G401 (cell line): ENCODE measurements at places on chromosomes 6 and 20. TPM values are rescaled to one million over a fixed set of nuclear protein-coding genes. Genes with fewer than 3 reads are reported as not detected.

GRCh38 chr6:111952274-111952673, 79.0 kb upstream of the FYN start:
- no peak for DNase-seq

GRCh38 chr6:152750694-152751093, at the start of gene VIP:
TSS of gene VIP (plus strand) at chr6:152750797. CDS start at chr6:152752178, 1,381 bp downstream.
- DNase-seq = peak; percentile 41

DNA sequence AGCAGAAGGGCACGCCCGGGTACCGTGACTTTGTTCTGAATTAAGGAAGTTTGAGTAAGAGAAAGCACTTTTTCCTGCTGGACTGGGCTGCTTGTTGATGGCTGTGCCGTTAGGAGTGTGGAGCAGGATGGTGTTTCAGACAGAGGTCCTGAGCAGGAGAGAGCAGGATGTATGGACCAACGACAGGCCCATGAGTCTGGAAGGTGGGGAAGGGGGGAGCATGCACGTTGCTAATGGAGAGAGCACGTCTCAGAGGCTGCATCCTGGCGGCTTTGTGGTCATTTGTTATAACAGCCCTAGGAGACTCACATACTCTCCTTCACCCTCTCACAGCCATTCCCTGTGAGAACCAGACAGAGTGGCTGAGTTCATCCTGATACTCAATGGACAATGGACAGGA, 56.8 kb downstream of the PHACTR3 start:
- no peak for DNase-seq

Gene SLC17A3
- not detected in 2 replicates for total RNA-seq
